Myocyte (in vitro differentiated cells): ENCODE measurements at places on chromosomes 12 and 14.

DNA sequence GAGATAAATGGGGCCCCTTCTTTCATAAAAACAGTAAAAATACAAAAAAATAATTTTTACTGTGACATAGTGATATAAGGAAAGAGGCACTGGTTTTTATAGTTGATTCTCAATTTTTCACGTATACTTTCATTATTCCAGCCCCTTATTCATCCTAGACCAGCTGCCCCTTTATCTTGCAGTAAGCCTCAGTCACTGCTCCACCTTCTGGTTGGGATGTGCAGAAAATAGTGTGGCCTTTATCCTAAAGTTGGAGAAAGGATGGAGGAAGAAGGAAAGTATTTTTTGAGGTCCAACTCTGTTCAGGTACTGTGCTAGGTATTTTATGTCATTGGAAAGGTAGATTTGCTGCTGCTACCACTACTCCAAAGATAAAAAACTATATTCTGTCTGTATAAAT, 172.7 kb downstream of the ANO6 start:
- peak; percentile 57 for DNase-seq

DNA sequence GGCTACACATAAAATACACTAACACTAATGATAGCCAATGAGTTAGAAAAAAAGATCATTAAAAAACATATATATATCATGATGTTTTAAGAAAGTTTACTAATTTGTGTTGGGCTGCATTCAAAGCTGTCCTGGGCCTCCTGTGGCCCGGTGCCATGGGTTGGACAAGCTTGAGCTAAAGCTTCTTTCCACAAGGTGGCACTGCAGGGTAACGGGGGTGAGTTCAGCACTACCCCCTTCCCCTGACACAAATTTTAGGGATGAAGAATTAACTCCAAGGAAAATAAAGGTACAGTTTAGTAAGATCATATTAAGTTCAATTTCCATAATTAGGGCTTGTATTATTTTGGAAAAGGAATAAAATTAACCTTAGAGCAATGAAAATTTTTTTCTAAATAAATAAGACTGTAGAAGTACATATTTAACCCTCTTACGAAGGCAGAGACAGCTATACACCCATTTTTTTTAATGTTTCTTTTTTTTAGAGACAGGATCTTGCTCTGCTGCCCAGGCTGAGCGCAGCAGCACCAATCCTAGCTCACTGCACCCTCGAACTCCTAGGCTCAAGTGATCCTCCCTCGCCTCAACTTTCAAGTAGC, 38.9 kb downstream of the PPP1R13B start:
- DNase-seq = peak; percentile 81

GRCh38 chr14:100662879-100663760, 63.6 kb upstream of the DLK1 start:
- peak; percentile 77 for DNase-seq

DNA sequence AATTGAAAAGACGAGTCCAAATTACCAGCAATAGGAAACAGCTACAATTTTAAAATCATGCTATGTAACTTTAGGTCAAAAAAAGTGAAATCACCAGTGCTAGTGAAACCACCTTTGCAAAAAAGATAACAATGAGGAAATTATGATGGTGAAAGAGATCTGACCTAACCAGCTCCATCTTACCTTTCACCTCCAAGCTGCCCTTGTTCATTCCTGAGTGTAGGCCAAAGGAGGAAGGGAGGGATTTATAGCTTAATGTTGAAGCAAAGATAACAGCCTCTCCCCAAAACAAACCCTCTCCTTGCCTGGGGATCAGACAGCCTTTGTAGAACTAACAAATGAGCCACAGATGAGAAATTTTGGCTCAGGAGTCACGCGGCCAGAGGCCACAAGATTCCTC, 83.2 kb upstream of the EIF5 start:
- no peak for DNase-seq

DNA sequence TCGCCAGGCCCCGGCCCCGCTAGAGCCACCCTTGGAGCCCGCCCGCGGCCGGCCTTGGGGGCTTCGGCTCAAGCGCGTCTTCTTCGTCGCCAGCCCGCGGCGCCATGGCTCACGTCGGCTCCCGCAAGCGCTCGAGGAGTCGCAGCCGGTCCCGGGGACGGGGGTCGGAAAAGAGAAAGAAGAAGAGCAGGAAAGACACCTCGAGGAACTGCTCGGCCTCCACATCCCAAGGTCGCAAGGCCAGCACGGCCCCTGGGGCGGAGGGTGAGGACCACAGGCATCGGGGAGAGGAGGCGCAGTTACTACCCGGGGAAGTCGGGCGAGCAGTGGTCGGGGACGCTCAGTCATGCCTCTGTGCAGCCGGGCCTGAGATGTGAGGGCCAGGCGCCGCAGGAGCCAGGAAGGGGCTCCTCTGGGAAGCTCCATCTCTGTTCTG, 573 bp downstream of the ARL6IP4 start:
- peak; percentile 39 for DNase-seq

DNA sequence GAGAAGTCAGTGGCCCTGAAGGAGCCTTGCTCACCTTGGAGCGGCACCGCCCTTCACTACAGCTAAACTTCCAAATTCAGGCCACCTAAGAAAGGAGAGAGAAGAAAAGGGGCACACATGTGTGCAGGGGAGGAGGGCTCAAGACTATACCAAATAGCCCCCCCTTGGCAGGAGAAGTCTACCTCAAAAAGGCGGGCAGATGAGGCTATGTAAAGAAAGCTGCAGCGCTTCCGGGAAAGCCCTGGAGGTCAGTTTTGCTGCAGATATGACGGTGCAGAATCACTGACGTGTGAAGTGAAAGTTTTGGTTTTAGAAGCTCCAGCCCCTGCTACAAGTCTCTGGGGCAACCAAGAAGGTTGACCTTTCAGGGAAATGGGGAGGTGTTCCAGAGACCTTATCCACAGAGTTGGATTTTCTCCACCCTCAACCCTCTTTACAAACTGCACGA, 48.2 kb upstream of the PNMA1 start:
- no peak for DNase-seq

GRCh38 chr14:100122481-100123223, 36.8 kb downstream of the DEGS2 start:
- peak; percentile 98 for DNase-seq

GRCh38 chr14:90421632-90422020, 24.8 kb downstream of the CALM1 start:
- DNase-seq = no peak

DNA sequence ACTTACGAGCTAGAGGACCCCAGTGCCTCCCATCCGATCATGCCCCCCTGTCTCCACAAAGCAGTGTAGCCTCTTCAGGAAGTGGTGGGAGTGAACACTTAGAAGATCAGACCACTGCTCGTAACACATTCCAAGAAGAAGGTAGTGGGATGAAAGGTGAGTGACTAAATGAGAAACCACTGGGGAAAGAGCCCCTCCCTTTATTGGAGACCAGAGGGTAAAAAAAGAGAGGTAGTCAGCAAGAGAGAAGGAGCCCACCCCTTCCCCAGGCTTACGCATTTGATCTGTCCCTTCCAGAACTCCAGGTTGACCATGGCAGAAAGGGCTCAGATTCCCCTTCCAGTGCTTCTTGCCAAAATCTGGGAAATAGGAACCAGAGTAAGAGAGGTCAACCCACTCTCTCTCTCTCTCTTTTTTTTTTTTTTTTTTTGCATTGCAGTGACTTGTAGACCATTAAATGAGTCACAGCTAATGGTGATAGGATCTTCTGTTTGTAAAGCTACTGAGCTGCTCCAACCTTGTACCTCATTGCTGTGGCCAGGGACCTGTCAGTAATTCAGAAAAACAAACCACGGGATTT, 165.4 kb downstream of the GCH1 start:
- DNase-seq = peak; percentile 25

- DNase-seq = no peak
Measured at GRCh38 chr12:45256721-45257120, 40.8 kb downstream of the ANO6 start.

GRCh38 chr12:32891956-32892355, 4.6 kb downstream of the PKP2 start:
- DNase-seq = no peak

- DNase-seq = no peak
Measured at GRCh38 chr12:26204612-26205289, 9.4 kb downstream of the SSPN start.

- DNase-seq = no peak
Measured at GRCh38 chr12:27940245-27940644, 32.3 kb downstream of the PTHLH start.

DNA sequence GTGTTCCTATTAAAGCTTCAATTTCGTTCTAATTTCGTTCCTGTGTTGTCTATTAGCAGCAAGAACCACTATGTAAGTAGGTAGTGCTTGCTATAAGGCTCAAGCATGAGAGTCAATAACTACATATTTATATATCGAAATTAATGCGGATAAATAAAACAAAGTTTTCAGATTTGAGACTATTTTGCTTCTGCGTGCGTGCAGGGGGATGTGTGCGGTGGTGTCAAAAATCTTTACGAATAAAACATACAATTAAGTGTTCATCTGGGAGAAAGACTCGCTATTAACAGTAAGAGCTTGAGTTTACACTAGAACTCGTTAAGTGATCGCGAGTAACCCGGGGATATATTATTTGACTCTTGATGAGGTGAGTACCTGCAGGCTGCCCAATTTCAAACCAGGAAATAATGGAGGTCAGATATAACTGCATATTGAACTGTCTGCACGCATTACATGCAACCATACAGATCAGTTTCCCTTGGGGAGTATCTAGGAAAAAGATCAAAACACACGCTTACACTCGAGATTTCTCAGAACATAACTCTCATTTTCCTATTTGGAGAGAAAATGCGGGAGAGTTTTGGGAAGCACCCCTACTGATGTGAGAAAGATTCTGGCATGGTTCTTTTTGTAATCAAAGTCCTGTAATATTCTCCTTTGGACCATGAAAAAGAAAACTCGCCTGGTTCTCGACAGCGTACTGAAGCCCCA, 813 bp downstream of the TWF1 start:
- DNase-seq = no peak

GRCh38 chr12:86838711-86839110, 582.5 kb upstream of the MGAT4C start:
- DNase-seq = no peak

DNA sequence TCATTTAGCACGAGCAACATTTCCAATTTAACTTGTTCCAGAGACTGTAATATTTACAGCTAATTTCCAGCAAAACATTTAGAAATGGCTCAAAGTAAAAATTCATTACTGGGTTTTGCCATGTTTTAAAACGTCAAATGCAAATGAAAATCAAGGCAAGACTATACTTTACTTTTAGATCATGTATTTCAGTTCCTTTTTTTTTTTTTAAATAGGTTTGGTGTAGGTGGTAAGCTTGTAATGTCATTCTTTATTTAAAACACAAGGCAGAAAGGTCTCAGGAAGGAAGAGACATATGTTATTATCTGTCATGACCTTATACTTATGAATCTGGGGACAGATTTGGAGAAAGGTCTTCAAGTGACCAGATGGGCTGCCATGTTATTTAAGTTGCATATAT, 54.1 kb downstream of the GRIP1 start:
- DNase-seq = no peak

- DNase-seq = peak; percentile 2
Measured at GRCh38 chr12:25071366-25071765, 122.5 kb upstream of the BCAT1 start.

DNA sequence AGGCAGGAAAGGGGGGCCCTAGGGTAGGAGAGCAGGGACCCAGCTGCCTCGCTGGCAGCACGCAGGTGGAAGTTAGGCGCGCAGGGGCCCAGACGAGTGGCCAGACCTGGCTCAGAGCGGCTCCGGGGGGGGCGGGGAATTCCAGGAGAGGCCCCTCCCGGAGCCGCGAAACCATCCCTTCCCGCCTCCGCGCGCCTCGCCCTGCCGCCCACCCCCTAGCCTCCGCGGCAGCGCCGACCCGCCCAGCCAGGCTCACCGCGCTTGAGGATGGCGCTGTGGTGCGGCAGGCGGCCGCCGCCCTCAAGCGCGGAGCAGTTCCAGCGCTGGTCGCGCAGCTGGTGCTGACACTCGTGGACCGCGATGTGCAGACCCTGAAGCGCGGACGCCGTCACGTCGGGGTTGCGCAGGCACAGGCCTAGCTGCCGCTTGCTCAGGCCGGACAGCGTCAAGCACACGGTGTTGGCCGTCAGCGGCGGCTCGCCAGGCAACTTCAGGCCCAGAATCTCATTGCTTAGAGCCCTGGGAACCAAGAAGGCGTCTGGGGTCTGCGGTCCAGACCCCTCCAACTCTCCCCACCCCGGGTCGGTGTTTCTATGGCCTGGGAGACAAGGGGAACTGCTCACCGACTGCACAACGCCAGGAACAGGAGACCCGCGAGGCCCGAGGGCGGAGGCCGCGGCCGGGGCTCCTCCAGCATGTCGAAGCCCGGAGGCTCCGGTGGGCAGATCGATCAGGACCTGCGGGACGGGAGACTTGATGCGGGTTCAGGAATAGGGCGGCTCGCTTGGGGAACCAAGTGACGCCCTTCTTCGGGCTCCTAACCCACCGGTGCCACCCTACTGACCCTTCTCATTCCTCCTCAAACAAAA, 1.5 kb downstream of the WNT10B start:
- no peak for DNase-seq

DNA sequence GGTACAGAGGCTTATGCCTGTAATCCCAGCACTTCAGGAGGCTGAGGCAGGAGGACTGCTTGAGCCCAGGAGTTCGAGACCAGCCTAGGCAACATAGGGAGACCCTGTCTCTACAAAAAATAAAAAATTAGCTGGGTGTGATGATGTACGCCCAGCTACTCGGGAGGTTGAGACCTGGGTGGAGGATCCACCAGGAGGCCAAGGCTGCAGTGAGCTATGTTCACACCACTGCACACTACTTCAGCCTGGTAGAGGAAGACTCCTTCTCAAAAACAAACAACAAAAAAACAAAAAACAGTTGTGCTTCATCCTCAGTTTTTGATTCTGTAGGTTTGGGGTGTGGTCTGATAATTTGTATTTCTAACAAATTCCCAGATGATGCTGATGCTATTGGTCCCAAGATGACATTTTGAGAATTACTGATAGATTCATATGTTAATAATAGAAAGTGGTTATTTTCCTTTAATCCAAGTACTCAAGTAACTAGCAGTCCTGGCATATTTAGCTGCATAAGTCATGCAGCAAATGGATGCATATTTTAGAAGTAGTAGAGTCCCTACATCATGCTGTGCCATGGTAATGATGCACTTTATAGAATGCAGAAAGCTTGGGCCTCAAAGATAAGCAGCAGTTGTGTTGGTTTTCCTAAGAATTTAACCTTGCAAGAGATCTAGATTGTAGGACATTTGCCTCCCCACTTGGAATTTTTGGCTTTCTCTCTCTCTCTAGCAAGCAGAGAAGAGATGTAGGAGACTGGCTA, 76.1 kb upstream of the PAWR start:
- DNase-seq = no peak

- peak; percentile 13 for DNase-seq
Measured at GRCh38 chr12:87344699-87345098, 684.5 kb downstream of the C12orf50 start.

GRCh38 chr14:72521045-72521444, 372.9 kb downstream of the DPF3 start:
- no peak for DNase-seq

DNA sequence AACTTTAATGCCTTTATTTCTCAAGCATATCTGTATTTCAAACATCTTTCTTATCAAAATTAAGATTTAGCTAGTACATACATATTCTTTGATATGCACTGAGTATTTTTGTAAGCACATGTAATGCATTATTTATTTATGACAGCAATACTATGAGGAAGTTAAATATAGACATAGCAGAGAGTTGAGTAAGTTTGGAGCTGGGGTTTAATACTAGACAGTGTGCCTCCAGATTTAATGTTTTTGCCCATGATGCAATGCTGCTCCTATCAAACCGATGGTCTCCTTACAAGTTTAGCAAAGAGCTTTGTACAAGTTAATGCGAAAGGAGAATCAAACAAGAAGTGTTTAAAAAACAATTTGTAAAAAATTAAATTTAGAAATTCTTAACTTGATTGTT, 826.6 kb upstream of the MGAT4C start:
- peak; percentile 3 for DNase-seq

- DNase-seq = no peak
Measured at GRCh38 chr12:106517314-106517713, 65.5 kb upstream of the RFX4 start.
